ENCODE measurements at places on chromosomes 3 and 15.

- peak; percentile 71 for DNase-seq
Observed at GRCh38 chr3:197367081-197367780, 68.8 kb upstream of the DLG1 start.

DNA sequence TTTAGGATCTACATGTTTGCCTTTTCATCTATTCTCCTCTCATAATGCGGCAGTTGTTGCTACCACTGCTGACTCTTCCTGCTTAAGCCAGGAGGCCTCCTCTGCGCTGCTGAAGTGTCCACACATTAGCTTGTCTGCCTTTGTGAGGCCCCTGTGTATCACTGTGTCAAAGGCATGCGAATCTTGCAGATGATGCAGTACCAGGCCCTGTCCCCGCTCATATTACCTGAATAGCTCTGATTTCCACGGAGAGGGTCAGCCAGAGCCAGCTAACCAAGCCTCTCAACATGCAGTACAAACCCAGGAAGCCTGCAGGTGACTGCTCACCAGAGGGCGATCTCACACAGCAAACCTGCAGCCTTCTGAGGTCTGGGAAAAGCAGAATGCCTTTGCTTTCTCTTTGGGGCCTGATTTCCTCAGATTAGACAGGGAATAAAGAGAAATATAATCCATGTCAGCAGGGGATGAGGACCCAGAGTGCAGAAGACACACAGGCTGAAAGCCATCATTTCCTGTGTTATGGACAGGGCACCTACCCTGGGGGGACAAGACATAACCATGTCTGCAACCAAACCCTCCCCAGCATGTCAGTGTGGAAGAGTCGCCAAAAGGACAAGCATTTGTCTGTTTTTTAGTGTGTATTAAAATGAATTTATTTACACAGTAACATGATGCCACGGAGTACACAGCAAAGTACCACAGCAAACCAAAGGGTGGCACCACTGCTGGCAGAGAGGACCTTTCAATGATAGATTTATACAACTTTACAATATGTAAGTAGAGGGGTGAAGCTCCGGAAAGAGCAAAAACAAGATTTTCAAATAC lies 36.8 kb upstream of the TSPAN3 start:
- peak; percentile 56 for DNase-seq

GRCh38 chr3:71689291-71689690 lies 35.9 kb downstream of the EIF4E3 start:
- no peak for DNase-seq

- DNase-seq: no peak
Observed at GRCh38 chr15:88653200-88654064, 14.6 kb downstream of the ISG20 start.

GRCh38 chr3:38313695-38314094 lies 31.6 kb downstream of the SLC22A14 start:
- DNase-seq: no peak

DNA sequence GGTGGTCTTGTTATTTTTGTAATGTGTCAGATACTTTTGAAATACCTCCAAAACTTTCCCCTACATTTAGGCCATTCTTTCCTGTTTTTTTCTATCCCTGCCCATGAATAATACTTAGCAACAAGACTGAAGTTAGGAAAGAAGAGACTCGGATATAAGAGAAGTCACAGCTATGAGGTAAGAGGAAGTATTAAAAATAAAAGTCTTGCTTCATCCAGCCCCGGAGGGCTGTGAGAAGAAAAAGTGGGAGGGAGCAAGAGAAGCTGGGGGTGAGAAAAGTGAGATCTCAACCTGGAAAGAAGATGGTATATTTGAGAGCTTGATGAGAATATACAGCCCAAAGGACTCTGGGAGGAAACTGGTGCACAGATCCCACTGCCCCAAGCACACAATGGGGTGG lies 213.5 kb upstream of the CDIN1 start:
- peak; percentile 32 for DNase-seq

GRCh38 chr3:143187111-143187510 lies 67.5 kb downstream of the CHST2 start:
- DNase-seq: no peak

GRCh38 chr3:62167566-62168262 lies 205.6 kb downstream of the FEZF2 start:
- no peak for DNase-seq

GRCh38 chr15:79904271-79904670 lies 7.5 kb upstream of the MTHFS start:
- DNase-seq: no peak

DNA sequence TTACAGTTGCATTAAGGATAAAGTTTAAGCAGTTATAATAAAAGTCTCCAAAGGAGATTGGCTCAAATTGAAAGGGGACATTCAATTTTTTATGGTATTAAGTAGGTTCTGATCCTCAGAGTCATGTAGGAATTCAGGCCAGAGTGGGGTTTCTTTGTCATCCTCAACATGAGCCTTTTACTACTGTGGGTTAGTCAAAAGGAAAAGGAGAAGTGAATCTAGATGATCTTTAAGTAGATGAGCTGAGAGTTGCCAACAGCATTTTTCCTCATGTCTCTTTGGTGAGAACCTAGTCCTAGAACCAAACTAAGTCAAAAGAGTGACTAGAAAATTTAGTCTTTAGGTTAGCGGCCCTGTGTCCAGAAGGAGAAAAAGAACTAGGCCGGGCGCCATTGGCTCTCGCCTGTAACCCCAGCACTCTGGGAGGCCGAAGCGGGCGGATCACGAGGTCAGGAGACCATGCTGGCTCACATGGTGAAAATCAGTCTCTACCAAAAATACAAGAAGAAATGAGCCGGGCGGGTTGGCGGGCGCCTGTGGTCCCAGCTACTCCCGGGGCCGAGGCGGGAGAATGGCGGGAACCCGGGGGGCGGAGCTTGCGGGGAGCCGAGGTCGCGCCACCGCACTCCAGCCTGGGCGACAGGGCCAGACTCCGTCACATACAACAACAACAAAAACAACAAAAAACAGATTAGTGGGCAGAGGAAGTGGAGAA lies 4.2 kb upstream of the CHL1 start:
- DNase-seq: no peak

- DNase-seq: no peak
Observed at GRCh38 chr15:32674681-32675080, 33.2 kb downstream of the SCG5 start.

DNA sequence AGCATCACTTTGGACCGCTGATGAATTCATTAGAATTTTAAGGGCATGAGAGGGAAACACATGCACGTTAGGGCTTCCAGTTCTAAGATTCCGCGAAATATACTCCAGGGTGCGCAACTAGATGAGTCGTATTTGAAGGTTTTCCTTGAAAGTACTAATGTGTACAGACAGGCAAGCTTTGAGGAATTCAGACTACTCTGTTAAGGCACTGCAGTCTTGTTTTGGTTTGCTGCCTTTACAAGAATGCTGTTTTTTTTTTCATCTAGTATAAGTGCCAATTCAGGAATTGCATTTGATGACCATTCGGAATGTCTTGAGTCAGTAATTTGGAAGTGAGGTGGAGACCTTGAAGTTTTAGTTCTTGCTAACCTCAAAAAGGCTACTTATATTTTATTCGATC lies 19.1 kb downstream of the TRNT1 start:
- no peak for DNase-seq
